ENCODE measurements at places on chromosomes 11 and 22.

DNA sequence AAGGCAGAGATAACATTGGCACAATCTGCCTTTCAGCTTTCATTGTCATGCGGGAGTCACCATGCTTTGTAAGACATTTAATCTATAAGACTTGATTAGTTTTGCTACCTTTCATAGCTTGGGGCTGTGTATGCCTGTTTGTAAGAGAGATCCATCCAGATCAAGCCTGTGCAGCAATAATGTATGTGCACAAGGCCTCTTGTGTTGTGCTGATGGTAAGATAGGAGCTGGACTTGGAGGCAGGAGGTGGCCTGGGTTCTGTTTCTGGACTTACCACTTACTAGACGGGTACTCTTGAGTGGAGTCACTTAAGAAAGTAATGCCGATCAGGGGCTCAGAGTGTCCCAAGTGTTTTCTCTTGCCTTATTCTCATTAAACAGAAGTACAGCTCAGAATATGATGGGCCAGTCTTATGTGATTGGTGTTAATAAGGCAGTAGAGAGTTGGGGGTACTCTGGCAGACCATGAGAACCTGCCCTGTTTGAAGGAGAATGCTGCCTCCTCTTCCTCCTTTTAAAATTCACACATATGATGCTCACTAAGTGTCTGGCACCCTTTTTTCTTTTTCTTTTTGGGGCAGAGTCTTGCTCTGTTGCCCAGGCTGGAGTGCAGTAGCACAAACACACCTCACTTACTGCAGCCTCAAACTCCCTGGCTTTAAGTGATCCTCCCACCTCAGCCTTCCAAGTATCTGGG is 30.9 kb downstream of the PTPRJ start:
- no peak for DNase-seq

DNA sequence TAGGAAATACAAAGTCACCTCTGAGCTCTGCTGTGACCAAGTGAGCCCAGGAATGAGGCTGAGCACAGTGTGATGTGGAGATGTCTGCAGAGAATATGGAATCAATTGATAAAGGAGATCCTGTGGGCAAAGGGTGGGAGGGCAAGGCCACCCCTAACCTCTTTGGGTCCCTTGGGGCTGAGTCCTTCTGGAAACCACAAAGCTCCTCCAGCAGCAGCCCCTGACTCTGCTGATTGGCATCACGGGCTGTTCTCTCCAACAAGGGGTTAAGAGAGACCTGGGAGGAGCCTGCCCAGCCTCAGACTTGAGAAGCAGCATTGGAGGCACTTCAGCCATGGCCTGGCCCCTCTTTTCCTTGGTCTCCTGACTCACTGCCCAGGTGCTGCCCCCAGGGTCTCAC is 49.7 kb downstream of the GGTLC2 start:
- no peak for DNase-seq

GRCh38 chr11:131938351-131938751 is 567.9 kb downstream of the NTM start:
- DNase-seq, result no peak

GRCh38 chr22:48748113-48748859 is 1079.4 kb downstream of the BRD1 start:
- DNase-seq, result no peak

- no peak for DNase-seq
Measured at GRCh38 chr11:85661972-85662664, 2.8 kb downstream of the CREBZF start.

DNA sequence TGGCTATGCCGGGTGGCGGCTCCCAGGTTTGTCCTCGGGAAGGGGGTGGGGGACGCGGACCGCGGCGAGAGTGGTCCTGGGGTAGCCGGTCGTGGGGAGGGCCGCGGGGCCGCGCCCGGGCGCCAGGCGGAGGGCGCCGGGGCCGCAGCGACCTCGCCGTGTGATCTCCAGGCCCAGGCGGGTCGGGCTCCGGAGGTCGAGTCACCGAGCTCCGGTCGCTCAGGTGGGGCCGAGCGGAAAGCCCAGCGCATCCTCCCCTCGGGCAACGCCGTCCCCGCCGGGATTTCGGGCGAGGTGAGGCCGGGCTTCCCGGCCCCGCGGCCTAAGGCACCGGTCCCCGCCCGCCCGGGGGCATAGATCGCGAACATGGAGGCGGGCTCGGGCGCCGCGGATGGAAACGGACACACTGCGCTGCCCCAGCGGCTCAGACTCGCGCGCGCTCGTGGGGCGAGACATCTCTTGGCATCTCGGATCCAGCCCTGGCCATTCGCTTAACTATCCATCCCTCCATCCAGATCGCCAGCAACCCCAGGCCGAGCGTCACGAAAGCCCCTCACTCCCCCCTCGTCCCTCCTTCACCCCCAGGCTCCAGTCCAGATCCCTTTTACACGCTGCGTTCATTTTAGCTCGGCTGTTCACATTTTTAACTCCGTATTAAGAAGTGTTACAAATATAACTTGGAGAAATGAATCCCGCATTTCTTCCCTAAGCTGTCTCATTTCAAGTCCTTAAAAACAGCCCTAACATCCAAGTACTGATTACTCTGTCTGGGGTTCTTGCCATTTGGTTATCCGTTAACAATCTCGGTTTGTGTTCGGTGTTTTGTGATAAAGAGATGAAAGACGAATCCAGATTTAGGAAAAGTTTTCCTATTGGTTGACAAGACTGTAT is 460 bp downstream of the ZC3H12C start:
- no peak for DNase-seq

DNA sequence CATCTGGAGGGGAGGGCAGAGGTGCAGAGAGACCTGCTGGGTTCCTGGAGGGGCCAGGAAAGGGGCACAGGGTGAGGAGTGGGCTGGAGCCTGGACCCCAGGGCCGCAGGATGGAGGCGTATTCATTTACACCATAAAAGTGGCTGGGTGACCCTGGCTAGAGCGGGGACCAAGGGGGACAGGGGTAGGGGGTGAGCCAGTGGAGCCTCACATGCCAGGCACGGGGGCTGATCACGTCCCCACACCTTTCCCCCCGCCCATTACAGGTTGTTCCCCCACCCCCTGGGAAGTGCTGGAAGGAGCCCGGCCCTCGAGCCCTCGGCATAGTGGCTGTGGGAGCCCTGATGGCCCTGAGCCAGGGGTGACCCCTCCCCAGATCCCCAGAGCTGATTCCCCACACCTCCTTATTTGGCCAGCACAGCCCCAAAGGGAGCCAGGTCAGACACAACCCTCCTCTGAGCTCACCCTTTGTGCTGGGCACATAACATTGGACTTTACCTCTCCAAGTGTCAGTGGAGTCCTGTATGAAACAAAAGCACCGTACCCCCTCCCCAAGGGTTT is 781 bp downstream of the TCIRG1 start:
- no peak for DNase-seq

DNA sequence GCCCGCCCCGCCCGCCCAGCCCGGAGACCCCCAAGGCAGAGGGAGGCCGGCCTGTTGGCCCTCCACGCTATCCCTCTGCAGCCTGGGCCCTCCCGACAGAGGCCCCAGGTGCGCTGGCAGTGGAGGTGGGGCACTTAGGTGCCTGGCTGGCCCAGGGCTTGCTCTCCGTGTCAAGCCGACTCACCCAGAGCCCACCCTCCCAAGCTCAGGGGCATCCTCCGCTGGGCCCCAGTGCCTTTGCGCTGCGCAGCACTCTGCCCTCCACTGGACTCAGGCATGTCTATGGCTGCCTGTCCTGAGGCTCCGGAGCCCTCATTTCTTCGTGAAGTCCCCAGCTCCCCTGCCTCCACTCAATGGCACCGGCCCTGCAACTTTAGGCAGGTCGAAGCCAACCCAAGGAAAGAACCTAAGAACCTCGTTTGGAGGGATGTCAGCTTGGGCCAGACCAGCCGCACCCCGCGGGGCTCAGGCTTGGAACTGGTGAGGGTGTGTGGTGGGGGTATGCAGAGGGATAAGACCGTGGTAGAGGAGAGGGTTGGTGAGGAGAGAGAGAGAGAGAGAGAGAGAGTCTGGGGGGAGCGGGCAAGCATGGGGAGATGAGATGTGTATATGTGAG is 6.1 kb downstream of the SMIM45 start:
- no peak for DNase-seq

- no peak for DNase-seq
Measured at GRCh38 chr11:110059706-110060463, 33.3 kb upstream of the ZC3H12C start.

DNA sequence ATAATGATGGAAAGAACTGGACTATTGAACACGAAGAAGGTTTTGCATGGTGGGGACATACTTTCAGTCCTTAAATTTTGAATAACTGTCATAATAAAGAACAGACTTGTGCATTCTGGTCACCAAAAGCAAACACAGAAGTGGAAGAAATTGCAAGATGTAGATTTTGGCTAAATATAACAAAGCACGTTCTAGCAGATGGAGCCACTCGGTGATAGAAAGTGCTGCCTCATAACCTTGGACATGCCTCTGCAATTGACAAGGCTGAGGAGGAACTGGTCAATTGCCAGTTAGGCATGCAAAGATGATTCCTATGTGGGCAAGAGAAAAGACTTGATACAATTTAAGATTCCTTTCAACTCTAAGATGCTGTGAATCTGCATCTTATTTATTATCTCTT is 244.1 kb upstream of the ZC3H12C start:
- DNase-seq, result no peak

GRCh38 chr11:12702999-12703453 is 28.8 kb downstream of the TEAD1 start:
- no peak for DNase-seq

- no peak for DNase-seq
Measured at GRCh38 chr11:9003573-9004182, at the start of gene NRIP3. Gene NRIP3 (minus strand): TSS chr11:9004001. CDS start chr11:9003935, 66 bp downstream.

GRCh38 chr22:32717337-32718240 is 83.9 kb upstream of the TIMP3 start:
- DNase-seq, result no peak

DNA sequence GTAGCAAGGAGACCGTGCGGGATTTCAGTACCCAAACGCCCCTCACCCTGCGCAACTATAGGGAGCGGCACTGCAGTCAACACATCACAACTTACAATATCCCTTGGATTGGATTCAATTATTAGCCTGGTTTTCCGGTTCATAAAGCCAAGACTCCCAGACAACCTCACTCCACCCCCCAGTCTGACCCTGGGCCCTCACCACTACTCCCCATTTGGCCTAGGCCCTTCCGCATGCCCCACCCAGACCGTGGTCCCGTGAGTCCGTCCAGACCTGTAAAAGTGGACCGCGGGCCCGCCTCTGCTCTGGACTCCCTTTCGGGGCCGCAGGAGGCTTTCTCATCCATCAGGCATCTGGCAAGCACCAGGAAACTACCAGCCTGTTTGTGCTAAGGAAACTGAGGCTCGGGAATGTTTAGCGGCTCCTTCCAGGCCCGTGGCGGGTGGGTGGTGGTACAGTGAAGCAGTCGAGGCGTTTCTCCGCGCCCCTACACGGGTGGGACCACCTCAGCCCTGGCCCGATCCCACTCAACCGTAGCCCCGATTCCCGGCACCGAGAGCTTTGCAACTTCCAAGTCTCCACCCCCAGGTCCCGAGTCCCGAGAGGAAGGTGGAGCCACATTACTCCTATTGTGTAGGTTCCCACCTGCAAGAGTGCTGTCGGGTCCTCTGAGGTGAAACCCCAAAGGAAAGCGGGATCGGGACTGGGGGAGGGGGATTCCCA is 679 bp upstream of the DPP3 start:
- no peak for DNase-seq

DNA sequence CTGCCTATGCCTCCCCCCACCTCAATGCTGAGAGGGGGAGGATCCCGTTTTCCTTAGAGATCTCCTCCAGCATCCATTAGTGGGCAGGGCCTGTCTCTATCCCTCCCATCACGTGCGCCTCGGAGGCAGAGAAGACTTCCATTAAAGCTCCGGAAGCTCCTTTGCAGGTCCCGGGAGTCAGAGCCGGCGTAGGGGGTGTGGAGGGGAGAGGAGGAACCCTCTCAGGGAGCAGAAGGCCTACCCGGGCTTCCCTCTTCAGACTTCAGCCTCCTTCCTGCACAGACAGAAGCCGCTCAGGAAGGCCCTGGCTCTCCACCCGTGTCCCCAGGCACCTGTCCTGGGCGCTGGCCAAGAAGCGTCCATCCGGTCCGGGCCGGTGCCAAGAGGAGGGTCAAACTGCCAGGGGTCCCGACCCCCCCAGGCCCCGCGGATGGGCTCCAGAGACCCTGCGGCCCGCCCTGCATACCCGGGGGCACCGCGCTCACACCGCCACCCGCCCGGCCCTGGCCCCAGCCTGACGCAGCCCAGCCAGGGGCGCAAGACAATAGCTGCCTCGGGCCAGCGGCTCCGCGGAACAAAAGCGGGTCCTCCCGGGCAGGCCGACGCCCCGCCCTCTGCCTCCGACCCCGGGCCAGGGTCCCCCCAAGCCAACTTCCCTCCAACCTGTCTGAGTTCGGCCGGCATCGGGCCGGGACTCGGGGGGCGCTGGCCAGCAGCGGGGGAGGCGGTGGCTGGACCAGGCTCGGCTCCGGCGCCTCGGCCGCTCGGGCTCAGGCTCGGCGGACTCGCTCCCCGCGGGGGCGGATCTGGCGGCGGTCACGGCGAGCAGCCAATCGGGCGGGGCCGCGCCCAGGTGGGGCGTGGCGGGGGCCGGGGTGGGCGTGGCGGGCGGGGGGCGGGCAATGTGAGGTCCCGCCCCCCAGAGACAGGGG is 29.9 kb downstream of the ARVCF start:
- no peak for DNase-seq

- DNase-seq, result no peak
Measured at GRCh38 chr11:28835790-28836189, 727.6 kb downstream of the METTL15 start.

DNA sequence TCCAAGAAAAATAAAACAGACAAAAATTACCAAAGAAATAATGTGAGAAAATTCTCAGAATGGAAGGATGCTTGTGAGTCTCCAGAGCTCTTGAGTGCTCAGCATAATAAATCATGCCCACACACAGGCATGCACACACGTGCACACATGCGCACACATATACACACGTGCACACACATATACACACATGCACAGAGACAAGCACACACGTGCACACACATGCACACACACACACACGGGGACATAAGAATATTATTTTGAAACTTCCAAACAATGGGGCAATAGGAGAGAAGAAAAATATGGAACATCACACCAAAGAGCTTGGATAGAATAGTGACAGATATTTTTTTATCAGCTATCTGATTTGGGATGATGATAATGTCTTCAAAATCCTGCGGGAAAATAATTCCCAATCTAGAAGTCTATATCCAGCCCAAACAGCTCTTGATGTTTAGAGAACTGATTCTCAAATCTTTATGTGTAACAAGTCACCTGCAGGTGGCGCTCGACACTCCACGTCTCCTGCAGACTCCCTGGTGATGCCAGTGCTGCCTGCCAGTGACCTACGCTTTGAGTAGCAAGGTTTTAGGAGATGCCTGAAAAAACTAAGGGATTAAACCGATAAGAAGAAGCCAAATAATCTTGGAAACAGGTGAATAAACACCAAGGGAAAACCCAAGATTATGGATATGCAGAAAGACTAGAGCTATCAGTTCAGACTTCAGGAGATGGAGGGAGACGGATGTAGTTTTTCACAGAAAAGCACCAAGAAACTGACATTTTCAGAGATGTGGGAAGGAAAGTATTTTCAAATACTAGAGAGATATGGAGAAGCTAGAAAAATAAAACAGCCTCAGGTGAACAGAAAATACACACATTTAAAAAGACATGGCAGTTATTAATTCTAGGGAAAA is 743.6 kb downstream of the ETS1 start:
- no peak for DNase-seq

GRCh38 chr11:68460741-68461574 is at the start of gene PPP6R3:
Gene PPP6R3 (plus strand): TSS chr11:68460752. CDS start chr11:68537665, 76,913 bp downstream.
- DNase-seq, result peak; percentile 71

GRCh38 chr11:78946945-78947902 is 372.6 kb upstream of the NARS2 start:
- DNase-seq, result no peak
